Adrenal gland (tissue), 19 donors: ENCODE measurements at places on chromosomes 3 and 15.

DNA sequence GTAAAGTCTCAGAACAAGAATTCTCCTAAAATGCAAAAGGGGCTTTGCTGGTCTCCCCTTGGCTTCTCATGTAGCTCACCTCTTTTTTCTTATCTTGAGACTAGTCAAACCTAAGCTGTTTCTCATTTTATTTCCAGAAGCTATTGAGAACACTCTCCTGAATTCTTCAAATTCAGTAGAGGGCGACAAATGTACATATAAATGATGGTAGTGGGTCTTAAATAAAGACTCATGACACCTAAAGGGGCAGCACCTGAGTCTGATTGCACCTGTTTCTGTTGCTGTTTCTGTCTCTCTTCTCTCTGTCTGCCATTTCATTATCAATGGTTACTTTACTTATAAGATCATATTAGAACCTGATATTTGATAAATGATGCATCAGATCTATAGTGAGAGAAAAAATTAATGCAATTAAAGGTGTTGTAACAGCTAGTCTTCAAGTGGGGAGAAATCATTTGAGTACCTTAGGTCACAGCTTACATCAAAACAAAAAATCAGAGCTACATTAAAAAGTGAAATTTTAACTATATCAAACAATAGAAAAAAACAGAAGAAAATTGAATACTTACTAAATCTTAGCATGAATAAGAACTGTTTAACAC lies 7.0 kb downstream of the ADIPOQ start:
- DNase-seq, result no peak

- DNase-seq, result no peak
Observed at GRCh38 chr15:68379058-68379758, 52.8 kb downstream of the ITGA11 start.

- DNase-seq, result no peak
Observed at GRCh38 chr15:95922431-95922830, 408.1 kb upstream of the NR2F2 start.

- no peak for DNase-seq
Observed at GRCh38 chr3:195466251-195466650, 23.4 kb upstream of the ACAP2 start.

- DNase-seq, result peak; percentile 22
Observed at GRCh38 chr3:146496726-146497125, 27.4 kb upstream of the PLSCR2 start.

DNA sequence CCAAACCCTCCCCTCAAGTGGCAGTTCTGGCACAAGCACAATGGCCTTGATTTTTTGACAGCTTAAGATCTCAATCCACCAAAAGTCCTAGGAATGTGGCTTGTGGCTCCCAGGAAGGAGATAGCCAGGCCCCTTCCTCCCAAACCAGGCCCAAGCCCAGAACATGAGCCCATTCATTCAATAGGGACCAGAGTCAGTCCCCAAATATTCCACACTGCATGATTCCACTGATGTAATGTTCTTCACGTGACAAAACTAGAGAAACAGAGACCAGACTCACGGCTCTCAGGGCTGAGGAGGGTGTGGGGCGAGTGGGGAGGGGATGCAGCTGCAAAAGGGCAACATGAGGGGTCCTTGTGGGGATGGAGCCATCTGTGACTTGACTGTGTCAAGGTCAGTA lies 25.5 kb downstream of the ABTB1 start:
- no peak for DNase-seq

DNA sequence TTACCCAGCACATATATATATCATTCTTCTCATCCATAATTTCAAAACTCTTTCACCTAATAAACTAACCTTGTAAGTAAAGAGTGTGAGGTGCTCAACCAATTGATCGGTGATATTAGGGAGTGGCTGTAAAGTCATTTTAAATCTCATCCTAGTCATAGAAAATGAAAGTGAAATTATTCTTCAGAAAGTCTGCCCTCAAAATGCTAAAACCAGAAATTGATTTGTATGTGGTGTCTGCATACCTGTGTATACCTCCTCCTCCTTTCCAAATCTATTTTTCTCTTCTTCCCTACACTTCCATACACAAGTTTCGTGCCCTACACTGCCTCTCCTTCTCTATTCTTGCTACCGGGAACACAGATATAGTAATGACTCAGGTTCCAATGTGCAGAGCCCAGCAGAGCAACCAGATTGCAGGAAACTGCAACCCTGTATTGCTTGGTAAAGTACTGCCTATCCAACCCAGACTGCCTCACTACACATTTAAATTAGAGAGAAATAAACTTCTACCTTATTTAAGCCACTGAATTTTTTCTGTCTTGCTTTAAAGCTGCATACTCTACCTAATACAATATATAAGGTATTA lies 7.4 kb upstream of the TBC1D5 start:
- no peak for DNase-seq

- peak; percentile 40 for DNase-seq
Observed at GRCh38 chr3:58173669-58174398, 36.9 kb downstream of the DNASE1L3 start.

- no peak for DNase-seq
Observed at GRCh38 chr15:66638377-66638776, 63.7 kb upstream of the SMAD6 start.

GRCh38 chr3:81255463-81255862 lies 506.0 kb downstream of the GBE1 start:
- DNase-seq, result no peak

- no peak for DNase-seq
Observed at GRCh38 chr15:25799906-25800700, 63.0 kb downstream of the ATP10A start.

DNA sequence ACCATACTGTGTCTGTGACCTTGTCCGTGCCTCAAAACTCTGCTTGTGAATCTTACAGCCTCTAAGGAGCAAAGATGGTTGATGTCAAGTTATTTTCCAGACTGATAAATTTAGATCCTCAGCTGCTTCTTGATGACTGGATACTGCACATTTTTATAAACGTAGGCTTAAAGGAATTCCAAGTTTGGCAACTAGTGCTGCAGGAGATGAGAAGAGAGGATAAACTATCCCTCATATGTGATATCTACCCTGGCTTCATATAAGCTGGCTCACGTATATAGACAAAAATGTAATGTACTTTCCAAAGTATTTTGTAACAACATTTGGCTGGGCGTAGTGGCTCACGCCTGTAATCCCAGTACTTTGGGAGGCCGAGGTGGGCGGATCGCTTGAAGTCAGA lies 89.6 kb downstream of the GMPS start:
- DNase-seq, result no peak

DNA sequence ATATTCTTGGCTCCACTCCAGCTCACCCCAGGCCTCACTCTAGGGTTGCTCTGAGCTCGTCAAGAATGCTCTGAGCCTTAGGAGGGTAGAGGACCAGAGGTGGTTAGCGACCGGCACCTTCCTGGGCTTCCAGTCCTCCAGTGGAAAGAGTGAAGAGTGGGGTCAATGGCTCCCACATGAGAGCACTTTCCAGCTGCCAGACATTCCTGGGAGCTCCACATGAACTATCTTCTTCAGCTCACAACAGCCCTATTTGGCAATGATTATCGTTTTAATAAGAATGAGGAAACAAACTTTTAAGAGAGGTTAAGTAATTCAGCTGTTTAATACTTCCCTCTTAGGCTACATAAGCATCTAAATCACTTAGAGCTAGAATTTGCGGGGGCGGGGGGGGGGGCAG lies 139.3 kb downstream of the STT3B start:
- no peak for DNase-seq

DNA sequence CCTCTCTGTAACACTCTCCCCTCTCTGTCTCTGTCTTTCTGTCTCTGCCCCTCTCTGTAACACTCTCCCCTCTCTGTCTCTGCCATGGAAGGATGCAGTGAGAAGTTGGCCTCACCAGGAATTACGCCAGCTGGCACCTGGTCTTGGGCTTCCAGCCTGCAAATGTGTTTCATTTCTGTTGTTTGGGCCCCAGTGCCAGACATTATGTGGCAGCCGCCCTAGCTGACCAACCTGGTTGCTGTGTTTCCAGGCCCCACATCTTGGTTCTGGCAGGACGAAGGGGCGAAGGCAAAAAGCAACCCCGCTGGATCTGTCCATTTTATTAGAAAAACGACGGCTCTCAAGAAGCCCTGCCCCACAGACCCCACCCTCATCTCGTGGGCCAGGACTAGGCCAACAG lies 5.2 kb upstream of the ZXDC start:
- DNase-seq, result no peak

DNA sequence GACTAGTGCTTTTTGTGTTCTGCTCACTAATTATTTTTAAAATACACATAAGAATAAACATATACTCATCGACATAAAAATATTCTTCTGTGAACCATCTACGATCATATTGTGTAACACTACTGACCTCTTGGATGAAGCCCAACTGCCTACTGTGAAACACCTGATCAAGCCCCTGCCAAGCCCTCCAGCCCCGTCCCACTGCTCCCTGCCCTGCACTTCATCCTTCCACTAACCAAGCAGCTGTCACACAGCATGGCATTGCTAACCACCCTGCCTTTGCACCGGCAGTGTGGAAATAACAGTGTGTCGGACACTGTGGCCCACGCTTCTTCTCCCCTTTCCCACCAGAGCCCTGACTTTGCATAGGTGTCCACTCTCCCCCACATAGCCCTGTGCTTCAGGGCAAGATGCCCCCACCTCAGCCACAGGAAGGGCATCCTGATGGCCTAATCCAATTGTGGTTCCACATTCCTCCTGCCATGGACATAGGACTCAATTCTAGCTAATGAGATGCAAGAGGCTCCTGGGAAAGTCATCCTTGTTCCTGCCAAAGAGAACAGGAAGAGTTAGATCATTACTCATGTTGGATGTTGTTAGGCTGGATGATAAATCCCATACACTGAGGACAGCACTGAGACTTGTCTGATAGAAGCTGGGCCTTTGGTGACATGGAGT lies 35.0 kb upstream of the ARID3B start:
- no peak for DNase-seq

DNA sequence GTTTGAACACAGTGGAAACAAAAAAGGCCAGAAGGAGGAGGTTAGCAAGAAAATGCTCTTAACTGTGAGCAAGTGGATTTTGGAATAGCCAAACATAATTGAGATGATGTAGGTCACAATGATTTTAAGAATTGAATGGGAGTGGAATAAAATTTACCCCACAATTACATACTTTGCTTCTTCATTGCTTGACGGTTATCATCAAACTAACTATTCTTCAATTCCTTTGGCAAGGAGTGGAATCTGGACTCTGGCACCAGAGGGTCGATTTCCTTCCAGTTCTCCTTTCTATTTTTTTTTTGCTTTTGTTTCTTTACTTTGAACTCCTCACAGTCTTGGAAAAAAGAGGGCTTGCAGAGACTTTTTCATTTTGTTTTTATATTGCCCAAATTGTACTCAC lies 634.5 kb upstream of the TGFBR2 start:
- no peak for DNase-seq

GRCh38 chr3:82163907-82164520 lies 402.6 kb upstream of the GBE1 start:
- DNase-seq, result no peak

DNA sequence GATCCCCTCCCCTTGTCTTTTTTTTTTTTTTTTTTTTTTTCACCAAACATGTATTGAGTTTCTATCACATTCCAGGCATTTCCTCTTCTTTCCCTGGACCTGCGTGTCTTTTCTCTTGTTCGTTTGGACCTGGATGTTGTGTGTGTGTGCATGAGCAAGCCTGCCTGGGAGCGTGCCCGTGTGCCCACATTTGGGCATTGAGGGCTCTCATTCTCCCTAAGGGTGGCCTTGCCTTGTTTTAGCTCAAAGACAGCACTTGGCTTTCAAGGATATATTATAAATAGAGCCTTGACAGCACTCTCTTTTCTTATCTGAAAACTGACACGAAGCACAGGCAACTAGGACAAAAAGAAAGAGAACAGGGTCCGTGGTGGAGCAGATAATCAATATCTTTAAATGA lies 39.0 kb upstream of the SLC25A26 start:
- peak; percentile 10 for DNase-seq

DNA sequence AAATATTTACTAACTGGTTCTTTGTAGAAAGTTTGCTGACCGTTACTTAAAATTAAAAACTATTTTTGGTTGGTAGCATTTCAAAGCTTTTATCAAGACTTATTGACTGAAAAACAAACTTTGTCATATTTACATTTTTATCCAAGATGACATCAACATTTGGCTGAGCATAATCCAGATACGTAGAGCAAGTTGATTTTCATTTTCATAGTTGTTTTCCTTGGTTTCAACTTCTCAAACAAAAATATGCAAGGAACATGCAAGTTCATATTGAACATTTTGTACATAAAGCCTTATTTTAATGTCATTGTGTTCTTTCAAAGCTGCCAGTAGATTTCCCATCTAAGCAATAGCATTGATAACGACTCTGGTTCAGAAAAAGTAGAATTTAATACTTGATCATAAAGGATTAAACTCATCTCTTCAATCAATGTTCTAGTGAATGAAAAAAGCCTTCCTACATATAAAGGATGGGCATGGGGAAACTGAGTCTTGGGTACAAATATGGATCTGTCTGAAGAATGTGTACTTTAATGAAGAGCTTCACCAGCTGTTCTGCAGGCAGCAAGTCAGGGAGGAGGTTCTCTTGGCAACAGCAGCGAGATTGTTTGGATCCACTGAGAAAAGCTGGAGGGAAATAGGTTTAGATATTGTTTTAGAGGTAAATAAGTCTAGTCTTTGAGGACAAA lies 5.6 kb downstream of the RAB8B start:
- no peak for DNase-seq

GRCh38 chr3:117512975-117513374 lies 803.4 kb downstream of the TUSC7 start:
- DNase-seq, result no peak

DNA sequence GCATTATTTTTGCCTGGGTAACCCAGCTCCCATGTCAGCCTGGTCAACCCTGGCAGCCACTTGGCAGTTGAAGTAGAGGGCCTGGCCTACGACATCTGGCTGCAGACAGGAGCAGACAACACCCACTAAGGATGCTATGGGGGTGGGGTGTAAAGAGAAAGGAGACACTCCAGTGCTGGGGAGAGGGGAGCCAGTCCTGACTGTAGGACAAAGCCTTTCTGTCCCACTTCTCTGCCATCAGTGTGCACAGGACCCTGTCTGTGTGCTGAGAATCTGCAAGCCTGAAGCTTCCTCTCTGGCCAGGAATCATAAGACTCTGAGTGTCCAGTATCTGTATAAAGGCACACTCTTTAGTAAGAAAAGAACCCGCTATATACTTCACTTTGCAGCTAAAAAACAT lies 96.3 kb upstream of the CHRM5 start:
- no peak for DNase-seq

DNA sequence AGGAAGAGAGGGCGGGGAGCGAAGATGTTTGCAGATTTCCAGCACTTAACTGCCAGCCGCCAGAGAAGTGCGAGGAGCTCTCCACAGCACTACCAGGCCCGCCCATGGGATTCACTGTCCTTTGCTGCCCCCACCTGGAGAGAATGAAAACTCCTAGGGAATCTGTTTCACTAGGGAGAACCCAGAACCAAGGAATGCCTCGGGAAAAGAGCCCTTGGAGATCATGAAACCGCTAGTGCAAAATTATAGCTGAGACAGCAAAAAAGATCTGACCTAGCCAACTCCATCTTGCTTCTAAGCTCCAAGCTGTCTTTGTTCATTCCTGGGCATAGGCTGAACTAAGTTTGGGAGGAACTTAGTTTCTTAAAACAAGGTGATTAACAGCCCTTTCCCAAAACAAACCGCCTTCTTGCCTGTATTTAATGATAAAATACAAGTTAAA lies 82.6 kb upstream of the GCNT3 start:
- DNase-seq, result peak; percentile 85
